ENCODE measurements at places on chromosomes 13 and 19.
A peak's percentile ranks its signal among the peaks of the same experiment; 100 is the strongest.

GRCh38 chr13:51237386-51237785, 15.2 kb downstream of the FAM124A start:
- DNase-seq: no peak

DNA sequence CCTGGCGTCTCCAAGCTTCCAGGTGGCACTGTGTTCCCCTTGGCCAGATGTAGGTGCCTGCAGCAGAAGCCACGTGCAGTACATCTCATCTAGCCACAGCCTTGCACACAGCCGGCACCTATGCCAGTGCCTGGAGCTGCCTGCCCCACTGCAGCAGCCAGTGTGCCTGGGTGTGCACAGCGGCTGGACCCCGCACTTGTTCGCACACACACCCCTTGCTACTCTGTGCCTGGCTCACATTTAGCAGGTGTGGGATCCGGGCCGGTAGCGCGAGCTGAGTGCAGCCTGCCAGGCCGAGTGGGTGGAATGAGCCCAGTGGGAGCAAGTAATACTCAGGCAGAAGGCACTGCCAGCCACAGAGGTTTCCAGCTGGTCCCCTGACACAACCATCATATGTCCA, 26.9 kb upstream of the RBM26 start:
- DNase-seq: no peak

DNA sequence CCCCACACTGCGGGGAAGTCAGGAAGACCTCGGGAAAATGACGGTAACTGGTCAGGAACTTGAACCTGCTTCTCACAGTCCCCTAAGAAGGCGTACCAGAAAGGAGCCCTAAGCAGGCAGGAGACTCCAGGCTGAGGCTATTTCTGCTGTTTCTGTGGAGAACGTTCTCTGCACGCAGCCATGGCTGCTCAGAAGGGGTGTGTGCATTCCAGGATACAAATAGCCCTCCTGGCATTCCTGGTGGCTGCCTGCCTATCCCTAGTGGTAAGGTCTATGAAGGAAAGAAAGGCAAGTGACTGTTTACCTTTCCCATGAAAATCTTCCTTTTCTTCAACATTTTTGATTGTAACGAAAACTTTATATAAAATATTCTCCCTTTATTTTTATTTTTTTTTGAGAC, 2.5 kb downstream of the SGCG start:
- DNase-seq: no peak

DNA sequence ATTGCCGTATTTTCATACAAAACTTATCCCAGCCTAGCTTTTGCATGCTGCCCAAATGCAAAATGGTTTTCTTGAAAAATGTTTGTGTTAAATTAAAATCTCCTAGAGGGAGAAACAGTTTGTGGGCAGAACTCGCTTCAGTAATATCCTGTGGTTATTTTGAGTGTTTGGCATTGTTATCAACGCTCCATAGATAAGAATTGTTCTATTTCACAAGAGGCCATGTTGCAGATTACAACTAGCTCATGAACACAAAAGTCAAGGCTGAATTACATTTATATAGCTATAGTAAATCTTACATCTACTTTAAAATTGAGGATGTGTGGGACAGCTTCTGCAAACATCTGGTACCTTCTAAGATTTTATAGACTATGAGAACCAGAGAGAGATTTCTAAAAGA, 447.9 kb downstream of the DCT start:
- DNase-seq: no peak

DNA sequence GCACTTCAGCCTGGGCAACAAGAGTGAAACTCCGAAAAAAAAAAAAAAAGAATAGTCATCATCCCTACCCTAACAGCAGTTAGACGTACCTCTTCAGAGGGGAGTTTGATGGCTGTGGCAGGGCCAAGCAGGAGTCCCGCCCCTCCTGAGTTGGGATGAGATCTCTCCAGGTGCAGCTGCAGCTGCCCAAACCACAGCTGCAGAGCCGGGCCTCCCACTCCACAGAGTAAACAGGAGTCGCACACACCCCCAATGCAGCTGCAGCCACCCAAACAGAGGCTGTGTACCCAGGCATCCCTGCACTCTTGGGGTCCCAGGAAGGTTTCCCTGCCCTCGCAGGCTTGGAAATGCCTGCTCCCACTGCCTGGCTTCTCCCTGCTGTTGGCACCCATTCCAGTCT, 17.4 kb upstream of the MLLT1 start:
- no peak for DNase-seq

DNA sequence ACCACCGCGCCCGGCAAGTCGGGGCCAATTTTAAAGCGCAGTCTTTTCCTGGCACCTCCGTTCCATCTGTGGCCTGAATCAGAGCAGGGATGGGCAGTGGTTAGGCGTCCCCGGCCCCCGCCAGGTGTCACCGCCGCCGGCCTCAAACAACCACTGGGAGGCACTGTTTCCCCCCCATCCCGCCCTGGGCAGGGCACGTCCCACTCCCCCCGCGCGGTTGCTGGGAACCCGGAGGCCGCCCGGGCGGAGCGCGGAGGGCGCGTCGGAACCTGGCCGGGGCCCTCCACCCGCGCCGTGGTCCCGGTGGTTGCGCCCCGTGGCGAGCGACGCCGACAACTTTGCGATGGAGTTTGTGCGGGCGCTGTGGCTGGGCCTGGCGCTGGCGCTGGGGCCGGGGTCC, at the start of gene GRIN3B:
Gene GRIN3B (plus strand): TSS at position 325 of the 400 bp plus-strand sequence. CDS start 19 bp downstream, at position 344.
- DNase-seq: peak; percentile 40

DNA sequence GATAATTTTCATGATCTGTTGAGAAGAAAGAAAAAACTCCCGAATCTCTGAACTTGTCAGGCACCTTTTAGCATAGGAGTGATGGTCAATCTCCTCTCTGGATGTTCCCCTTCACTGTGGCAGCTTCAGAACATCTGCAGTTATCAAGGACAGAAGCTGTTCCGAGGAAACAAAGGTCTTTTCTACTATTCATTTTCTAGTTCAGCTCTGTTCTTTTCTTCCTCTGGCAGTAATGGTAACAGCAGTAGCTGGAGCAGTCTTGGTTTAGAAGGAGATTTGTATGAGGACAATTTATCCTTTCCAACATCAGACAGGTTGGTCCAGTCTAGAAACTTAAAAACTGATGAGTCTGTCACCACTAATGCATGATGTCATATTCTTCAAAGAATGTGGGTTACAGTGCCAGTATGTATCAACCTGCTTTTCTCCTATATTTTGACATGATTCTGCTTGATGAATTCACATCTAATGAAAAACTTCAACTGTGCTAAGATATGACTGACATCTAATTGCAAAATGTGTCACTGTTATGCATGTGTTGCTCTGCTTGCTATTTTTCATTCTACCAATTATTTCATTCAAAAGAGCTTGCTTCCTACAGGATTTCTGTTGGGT, 41.0 kb downstream of the AKAP11 start:
- DNase-seq: no peak

DNA sequence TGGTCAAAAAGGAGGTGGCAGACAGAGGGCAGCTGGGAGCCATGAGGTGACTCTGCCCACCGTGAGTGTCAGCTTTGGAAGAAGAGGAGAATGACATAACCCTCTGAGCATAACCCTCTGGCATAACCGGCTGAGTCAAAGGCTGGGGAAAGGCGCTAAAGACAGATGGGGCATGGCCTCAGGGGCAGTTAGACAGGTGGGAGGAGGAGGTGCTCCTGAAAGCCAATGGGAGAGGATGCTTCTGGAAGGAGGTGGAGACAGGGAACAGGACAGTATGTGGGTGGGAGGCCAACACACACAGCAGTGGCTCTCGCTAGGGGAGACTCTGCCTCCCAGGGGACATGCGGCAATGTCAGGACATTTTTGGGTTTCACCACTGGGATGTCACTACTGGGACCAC, 17.1 kb downstream of the ELAVL1 start:
- DNase-seq: no peak

DNA sequence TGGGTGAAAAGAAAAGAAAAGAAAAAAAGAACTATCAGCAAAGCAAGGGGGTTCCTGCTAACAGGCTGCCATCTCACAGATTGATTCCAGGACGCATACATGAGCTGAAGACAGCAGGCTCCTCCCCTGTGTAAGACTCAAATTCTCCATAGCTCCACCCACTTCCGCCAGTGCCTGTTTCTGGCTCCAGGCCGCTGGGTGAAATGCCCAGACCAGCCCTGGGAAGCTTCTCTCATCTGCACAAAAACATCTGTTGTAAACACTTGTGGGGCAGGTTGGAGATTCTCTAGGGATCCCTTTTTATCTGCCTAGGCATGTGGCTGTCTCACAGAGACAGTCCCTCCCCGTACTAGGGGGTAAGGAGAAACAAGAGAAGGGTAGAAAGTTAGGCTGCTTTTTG, 1054.4 kb upstream of the SPRY2 start:
- DNase-seq: no peak

DNA sequence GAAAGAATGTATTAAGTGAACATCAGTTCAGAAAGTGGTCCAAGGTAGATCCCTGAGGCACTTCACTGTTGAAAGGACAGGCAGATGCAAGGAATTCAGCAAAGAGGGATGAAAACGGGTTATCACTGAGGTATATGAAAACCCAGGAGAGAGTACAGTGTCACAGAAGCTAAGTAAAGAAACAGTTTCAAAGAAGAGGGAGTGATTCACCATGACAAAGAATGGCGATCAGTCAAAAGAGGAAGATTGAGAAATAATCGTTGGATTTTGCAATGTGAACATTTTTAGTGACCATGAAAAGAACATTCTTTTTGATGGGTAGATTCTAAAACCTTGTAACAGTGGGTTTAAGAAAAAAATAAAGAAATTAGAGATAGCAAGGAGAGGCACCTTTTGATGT, 99.3 kb downstream of the EPSTI1 start:
- DNase-seq: no peak

DNA sequence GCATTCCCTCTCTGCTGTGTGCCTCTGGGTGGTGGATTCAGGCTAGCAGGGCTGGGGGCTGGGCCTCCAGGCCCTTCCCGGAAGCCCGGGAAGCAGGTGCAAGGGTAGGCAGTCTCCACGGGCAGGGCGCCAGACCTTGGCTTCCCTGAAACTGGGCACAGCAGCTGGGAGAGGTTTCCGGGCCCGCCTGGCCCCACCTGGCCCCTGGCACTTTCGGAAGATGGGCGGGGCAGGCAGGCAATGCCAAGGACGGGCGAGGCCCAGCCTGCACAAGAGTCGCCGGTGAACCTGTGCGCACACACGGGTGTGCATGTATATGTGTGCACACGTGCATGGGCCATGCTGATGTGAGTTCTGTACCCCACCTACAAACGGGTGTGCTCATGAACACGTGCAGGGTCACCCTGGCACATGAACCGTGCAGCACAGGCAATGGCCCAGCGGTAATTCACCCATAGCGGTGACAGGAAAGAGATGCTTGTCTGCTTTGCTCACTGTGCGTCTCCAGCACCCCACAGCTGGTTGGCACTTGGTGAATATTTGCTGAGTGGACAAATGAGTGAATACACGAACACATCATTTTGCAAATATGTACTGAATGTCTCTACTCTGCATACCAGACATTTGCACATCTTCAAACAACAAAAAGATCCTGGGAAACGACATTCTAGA, 15.3 kb downstream of the GADD45B start:
- DNase-seq: no peak

DNA sequence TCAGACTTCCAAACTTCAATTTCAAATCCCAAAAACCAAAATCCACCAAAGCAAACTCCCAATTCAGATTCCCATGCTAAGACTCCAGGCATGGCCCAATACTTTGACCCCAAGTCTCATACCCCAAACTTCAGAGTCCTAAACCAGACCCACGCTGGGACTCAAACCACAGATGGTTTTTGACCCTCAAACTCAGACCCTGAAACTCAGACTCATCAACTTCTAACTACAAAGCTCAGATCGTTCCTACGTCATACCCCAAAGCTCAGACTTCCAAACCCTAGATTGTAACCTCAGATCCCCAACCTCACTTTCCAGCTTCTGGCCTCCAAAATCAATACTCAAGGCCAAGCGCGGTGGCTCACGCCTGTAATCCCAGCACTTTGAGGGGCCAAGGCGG, 11.9 kb downstream of the RYR1 start:
- no peak for DNase-seq

- no peak for DNase-seq
Measured at GRCh38 chr13:114129649-114130062, 2.8 kb downstream of the RASA3 start.

GRCh38 chr13:41492432-41493260, 35.3 kb downstream of the RGCC start:
- DNase-seq: no peak

- no peak for DNase-seq
Measured at GRCh38 chr19:2483484-2484151, 7.7 kb downstream of the GADD45B start.

GRCh38 chr13:43335764-43336163, 312.4 kb downstream of the DNAJC15 start:
- no peak for DNase-seq

DNA sequence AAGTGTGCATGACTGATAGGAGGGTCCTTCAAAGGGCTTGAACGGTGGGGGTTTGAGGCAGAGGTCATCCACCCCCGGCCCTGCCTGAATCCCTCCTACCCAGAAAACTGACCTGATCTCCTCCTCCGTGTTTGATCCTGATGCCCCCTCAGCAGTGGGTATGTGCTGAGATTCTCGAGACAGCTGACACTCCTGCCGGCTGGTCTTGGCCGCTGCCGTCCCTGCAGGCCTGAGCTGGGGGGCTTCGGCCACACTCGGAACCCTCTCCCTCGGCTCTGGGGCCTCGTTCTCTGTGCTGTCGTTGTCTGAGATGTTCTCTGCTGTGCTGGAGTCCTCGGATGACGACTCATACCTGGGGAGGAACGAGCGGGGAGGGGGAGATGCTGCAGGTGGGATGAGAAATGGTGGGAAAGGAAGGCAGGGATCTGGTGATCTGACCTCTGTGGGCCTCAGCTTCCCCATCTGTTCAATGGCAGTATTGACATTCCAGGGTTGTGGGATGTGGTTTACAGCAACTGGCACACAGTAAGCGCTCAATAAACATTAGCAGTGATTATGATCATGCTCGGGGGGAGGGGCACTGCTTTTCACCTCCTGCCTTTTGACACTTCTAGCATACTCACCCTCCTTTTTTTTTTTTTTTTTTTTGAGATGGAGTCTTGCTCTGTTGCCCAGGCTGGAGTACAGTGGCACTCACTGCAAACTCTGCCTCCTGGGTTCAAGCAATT, 20.7 kb downstream of the KANK2 start:
- DNase-seq: no peak

DNA sequence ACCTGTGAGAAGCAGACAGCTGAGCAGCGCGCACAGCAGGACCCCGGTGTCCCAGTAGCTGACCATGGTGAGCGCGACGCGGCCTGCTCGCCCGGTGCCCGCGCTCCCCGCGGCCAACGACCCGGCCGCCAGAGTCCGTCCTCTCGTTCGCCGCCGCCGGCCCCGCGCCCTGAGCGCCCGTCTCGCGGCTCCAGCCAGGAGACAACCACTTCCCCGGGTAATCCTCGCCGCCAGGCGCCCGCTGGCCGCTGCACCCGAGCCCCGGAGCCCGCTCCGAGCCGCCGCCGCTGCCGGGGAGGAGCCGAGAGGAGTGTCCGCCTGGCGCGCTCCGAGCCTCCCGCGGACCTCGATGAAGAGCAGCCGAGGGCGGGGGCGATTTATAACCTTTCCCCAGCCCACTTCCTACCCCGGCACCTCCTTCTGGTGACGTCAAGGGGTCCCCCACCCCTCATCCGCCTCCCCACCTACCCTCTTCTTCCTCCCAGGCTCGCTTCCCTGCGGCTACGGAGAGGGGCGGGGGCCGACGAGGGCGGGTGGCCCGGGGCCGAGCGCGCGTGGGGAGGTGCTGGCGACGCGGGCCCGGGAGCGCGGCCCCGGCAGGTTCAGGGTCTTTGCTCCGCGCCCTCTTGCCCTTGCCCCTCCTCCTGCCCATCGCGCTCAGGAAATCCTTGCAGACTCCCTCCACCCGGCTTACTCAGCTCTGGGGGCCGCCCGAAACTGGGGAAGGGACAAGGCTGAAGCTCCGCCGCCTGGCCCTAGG, at the start of gene FLT1:
Gene FLT1 (minus strand): TSS at position 351 of the 760 bp plus-strand sequence. CDS start 285 bp downstream, at position 66.
- no peak for DNase-seq

Measured in activated T-helper 1 cell treated with anti-CD3 and anti-CD28 coated beads, Interleukin-2, amount 50 U/mL, for 16 hours (primary cell).